ENCODE measurements at places on chromosomes 11 and 22.

GRCh38 chr22:41248758-41249157 lies 8.0 kb upstream of the CHADL start:
- no peaks in the 10 kb centered on the region for H3K4me1 ChIP-seq
- peaks cover 15% of the 10 kb centered on the region for H3K36me3 ChIP-seq
- H3K27me3 ChIP-seq, result no peaks in the 10 kb centered on the region
- no peak overlapping the region for H3K27ac ChIP-seq
- H3K4me3 ChIP-seq, result no peak overlapping the region

- no peak overlapping the region for H3K4me3 ChIP-seq
- no peak for DNase-seq
- H3K4me1 ChIP-seq, result peaks cover 5% of the 10 kb centered on the region
- H3K27me3 ChIP-seq, result no peaks in the 10 kb centered on the region
Measured at GRCh38 chr22:40030758-40031095, 36.0 kb downstream of the FAM83F start.

GRCh38 chr11:112880495-112880894 lies 80.7 kb upstream of the NCAM1 start:
- no peaks in the 10 kb centered on the region for H3K4me1 ChIP-seq
- no peaks in the 10 kb centered on the region for H3K27me3 ChIP-seq
- H3K27ac ChIP-seq, result no peak overlapping the region
- H3K36me3 ChIP-seq, result no peaks in the 10 kb centered on the region

DNA sequence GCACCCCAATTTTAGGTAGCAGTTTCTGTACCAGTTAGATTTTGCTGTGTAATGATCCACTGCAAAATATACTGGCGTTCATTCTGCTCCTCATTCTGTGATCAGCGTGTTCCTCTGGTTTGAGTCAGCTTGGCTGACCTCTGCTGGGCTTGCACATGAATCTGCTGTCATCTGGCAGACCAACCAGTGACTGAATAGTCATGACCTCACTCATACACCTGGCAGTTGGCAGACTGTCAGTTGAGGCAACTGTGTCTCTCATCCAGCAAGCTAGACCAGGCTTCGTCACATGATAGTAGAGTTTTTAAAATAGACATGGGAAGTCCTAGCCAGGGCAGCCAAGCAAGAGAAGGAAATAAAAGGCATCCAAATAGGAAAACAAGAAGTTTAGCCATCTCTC lies 316.3 kb upstream of the LARGE1 start:
- H3K27me3 ChIP-seq, result no peaks in the 10 kb centered on the region
- H3K4me1 ChIP-seq, result no peaks in the 10 kb centered on the region
- no peak for DNase-seq
- H3K27ac ChIP-seq, result no peak overlapping the region
- H3K4me3 ChIP-seq, result no peak overlapping the region
- H3K36me3 ChIP-seq, result no peaks in the 10 kb centered on the region

DNA sequence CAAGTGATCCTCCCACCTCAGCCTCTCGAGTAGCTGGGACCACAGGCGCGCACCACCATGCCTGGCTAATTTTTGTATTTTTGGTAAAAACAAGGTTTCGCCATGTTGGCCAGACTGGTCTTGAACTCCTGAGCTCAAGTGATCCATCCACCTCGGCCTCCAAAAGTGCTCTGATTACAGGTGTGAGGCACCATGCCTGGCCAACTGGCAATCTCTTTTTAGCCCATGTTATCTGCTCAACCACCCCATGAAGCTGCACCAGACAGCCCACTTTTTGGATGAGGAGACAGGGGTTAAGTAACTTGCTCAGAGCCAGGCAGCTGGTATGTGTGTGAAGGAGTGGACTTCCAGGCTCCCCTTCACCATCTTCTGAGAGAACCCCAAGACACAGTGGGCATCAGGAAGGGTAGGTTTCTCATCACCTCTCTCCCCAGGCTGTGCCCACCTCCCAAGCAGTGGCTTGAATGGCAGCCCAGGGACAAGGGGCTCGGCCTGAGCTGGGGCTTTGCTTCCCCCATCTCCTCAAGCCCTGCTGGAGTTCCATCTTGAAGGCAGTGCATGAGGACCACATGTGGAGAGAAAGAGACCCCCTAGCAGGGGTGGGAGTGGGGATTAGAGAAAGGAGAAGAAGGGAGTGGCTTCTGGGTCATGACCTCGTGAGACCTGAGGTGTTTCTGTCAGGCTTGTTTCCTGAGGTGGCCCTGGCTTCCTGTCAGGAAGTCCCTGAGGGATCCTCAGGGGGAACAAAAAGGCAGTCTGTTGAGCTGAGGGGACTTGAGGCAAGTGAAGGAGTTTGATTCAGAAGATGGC lies 87.5 kb upstream of the PARVA start:
- no peaks in the 10 kb centered on the region for H3K36me3 ChIP-seq
- no peaks in the 10 kb centered on the region for H3K27me3 ChIP-seq
- H3K4me3 ChIP-seq, result no peak overlapping the region

DNA sequence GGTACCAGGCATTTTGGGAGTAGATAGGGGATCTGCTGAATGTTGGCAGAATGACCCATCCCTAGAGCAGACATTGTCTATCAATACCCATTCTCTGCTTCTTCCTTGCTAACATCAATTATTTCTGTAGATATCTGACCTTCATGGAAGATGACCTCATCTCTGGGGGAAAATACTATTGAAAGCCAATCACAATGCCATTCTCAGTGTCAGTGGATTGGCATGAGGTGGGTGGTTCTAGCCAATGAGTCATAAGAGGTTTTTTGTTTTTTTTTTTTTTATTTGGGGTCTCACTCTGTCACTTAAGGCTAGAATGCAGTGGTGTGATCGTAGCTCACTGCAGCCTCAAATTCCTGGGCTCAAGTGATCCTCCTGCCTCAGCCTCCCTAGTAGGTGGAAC lies 42.5 kb downstream of the SNX19 start:
- H3K4me1 ChIP-seq, result no peaks in the 10 kb centered on the region
- no peak overlapping the region for H3K4me3 ChIP-seq
- no peak for DNase-seq
- H3K36me3 ChIP-seq, result no peaks in the 10 kb centered on the region
